Naive B cell (primary cell): ENCODE measurements at places on chromosomes 16 and 17. TPM values are rescaled to one million over a fixed set of nuclear protein-coding genes. Genes with fewer than 3 reads are reported as not detected.
A peak's percentile ranks its signal among the peaks of the same experiment; 100 is the strongest.

GRCh38 chr16:81996664-81997509 lies 14.4 kb downstream of the SDR42E1 start:
- H3K4me1 ChIP-seq: no peaks in the 10 kb centered on the region
- no peak overlapping the region for H3K27ac ChIP-seq
- no peak overlapping the region for H3K4me3 ChIP-seq
- no peaks in the 10 kb centered on the region for H3K27me3 ChIP-seq

DNA sequence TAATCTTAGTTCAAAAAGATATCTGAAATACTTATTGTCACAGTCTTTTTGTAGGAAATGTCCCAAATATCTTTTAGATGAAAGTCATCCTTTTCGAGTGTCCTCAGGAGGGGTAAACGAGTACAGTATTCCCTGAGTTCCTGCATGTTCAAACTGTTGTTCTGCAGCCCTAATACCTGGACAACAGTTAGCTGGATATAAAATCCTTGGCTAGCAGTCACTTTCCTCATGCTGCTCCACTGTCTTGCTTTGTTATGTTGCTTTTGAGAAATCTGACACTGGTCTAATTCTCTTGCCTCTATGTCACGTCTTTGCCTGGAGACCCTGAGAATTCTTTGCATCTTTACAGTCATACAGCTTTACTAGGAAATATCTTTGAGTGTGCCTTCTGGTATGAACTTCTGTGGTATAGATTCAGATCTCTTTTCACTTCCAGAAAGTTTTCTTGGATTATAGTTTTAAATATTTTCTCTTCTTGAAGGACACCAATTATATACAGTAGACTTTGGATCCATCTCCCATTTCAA lies 9.5 kb downstream of the MBTD1 start:
- no peaks in the 10 kb centered on the region for H3K27me3 ChIP-seq
- no peak for DNase-seq
- peaks cover 20% of the 10 kb centered on the region for H3K4me1 ChIP-seq
- H3K36me3 ChIP-seq: peaks cover 15% of the 10 kb centered on the region
- H3K27ac ChIP-seq: peak overlapping the region; percentile 53

DNA sequence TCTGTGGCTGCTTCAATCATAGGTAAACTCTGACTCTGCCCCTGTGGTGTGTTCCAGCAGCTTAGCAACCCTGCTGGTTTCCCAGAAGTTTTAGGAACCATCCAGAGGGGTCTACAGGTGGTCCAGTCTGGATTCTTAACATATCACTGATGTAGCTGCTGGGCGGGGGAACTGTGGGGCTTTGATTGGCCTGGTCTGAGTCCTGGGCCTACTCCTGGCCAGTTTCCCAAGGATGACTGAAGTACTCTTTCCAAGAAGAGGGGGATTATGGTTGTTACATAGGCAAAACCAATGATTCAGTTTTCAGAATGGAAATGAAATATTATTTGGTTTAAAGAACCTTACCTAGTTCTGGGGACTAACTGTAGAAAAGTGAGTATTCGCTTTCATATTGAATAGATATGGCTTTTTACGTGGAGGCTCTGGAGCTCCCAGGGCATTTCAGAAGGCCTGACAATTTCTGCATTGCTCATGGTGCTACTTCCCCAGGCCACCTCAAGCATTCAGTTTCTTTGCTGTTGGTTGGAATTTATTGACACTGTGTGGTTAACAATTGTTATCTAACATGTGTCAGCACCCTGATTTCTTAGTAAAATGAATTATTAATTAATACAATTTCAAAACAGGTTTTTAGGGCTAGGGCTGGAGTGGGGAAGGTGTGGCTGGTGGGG lies 38.4 kb downstream of the EPN2 start:
- H3K27me3 ChIP-seq: peaks cover 21% of the 10 kb centered on the region
- DNase-seq: no peak
- peaks cover 8% of the 10 kb centered on the region for H3K36me3 ChIP-seq

DNA sequence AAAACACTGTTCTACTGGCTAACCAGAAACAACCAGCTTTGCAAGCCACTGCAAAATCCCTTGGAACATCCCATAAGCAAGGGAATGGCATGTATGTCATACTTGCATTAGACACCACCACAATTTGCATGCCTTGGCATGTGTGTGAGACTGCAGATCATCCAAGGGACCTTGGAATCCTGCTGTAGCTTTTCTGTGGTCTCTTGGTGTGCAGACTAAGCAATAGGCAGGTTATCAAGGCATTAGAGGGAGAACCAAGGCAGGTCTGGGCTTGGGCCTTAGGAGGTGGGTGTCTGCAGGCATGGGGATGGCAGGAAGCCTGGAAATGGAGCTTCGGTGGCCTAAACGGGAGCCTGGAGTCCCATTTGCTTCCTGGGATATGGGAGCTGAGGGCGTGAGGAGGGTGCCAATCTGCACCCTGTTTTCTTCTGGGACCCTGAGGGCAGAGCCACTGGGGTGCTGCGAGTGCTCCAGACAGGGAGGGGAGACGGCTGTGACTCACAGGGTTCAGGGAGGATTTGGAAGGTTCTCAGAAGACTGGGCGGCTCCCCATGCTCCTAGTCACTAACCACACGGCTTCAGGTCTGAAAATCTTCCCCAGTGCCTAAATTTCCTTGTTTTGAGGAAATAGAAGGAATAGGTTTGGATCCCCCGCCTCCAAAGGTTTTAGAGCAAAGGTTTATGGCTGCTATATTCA lies 36.6 kb downstream of the FAM20A start:
- H3K36me3 ChIP-seq: no peaks in the 10 kb centered on the region
- H3K27me3 ChIP-seq: peaks cover 25% of the 10 kb centered on the region
- no peak overlapping the region for H3K4me3 ChIP-seq
- no peak for DNase-seq
- H3K4me1 ChIP-seq: no peaks in the 10 kb centered on the region

- no peaks in the 10 kb centered on the region for H3K27me3 ChIP-seq
- no peak overlapping the region for H3K4me3 ChIP-seq
- no peak for DNase-seq
- no peaks in the 10 kb centered on the region for H3K4me1 ChIP-seq
- H3K36me3 ChIP-seq: peaks cover 36% of the 10 kb centered on the region
Measured at GRCh38 chr17:83037084-83037873, 42.1 kb upstream of the METRNL start.

DNA sequence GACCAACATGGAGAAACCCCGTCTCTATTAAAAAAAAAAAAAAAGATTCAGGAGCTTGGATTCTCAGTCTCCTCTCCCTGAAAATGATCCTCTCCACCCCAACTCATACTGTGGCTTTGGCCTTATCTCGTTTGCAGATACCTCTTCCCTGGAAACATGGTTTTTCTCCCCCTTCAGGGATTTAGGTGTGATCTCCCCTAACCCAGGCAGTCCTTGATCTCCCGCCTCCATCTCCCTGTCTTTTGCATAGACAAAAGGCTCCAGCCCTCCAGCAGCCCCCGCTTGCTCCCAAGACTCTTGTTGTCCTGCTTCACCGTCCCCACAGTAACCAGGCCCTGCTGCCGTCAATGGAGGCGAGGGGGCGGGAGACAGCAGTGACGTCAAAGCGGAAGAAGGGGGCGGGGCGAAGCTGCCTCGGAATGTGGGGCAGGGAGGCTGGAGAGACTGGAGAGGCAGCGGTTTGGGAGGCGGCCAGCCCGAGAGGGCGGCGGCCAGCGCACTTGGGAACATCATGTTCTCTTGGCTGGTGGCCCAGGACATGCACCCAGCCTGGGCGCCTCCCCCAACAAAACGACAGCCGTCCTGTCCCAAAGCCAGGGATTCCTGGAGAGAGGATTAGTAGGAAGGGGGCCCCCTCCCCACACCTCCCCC lies 1.9 kb upstream of the PER1 start:
- peak; percentile 87 for DNase-seq
- peaks cover 8% of the 10 kb centered on the region for H3K36me3 ChIP-seq
- no peak overlapping the region for H3K4me3 ChIP-seq
- no peaks in the 10 kb centered on the region for H3K27me3 ChIP-seq
- peaks cover 56% of the 10 kb centered on the region for H3K4me1 ChIP-seq
- H3K27ac ChIP-seq: no peak overlapping the region

DNA sequence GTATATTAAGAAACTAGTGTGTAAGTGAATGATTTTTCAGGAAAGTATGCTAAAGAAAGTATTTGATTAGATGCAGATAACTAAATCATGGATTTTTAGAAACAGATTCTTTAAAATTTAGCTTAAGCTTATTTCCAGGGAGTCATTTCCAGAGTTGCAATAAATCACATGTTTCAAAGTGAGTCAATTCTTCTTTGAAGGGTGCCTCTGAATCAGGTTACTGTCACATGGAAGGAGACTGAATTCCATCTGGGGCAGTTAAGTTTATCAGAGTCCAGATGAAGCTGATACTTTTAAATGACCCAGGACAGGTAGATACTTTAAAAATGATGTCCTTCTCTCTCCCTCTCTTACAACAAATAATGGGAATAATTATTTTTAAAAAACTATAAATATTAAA lies 5.0 kb downstream of the MFSD11 start:
- H3K36me3 ChIP-seq: peaks cover 16% of the 10 kb centered on the region
- H3K4me1 ChIP-seq: peaks cover 14% of the 10 kb centered on the region
- H3K27ac ChIP-seq: no peak overlapping the region
- no peaks in the 10 kb centered on the region for H3K27me3 ChIP-seq
- DNase-seq: no peak
- no peak overlapping the region for H3K4me3 ChIP-seq

DNA sequence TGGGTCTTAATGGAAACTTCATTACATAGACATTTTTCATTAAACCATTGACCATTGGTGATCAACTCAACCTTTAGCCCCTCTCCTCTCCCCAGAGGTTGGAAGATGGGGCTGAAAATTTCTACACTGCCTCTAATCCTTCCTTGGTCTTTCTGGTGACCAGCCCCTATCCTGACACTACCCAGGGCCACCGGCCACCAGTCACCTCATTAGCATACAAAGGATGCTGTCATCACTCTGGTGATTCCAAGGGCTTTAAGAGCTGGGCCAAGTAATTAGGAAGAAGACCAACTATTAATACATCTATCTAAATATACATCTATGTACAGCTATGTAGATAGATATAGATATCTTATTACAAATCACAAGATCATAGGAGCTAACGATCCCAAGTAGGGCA lies 111.2 kb upstream of the IRX6 start:
- no peak overlapping the region for H3K27ac ChIP-seq
- no peak overlapping the region for H3K4me3 ChIP-seq
- no peak for DNase-seq

- H3K4me3 ChIP-seq: no peak overlapping the region
- DNase-seq: no peak
- no peaks in the 10 kb centered on the region for H3K4me1 ChIP-seq
Measured at GRCh38 chr17:953767-954166, 25.8 kb downstream of the NXN start.

- no peaks in the 10 kb centered on the region for H3K27me3 ChIP-seq
- H3K36me3 ChIP-seq: peaks cover 5% of the 10 kb centered on the region
- no peak overlapping the region for H3K27ac ChIP-seq
- no peak overlapping the region for H3K4me3 ChIP-seq
Measured at GRCh38 chr16:70331091-70331490, 15.6 kb upstream of the DDX19A start.

RHBDL3 gene
- polyA plus RNA-seq: not detected

TUBB3 gene
- polyA plus RNA-seq: 8.2 TPM

DNA sequence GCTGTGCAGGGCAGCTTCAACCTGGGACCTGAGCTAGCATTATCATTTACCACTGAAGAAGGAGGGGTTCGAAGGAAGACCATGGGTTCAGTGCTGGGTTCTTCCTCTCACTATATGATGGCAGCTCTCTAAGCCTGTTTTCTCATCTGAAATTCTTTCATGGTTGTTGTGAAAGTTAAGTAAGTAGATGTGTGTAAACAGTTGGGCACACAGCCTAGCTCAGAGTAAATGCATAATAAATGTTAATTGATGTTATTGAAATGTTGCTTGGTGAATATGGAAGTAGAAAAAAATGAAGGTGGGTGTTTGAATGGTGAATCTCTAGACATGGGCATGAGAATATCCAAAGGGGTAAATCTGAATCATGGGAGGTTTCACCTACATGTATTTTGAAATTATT lies 9.1 kb downstream of the CEP95 start:
- peak overlapping the region; percentile 40 for H3K27ac ChIP-seq
- H3K27me3 ChIP-seq: no peaks in the 10 kb centered on the region
- no peak overlapping the region for H3K4me3 ChIP-seq
- no peak for DNase-seq
- H3K36me3 ChIP-seq: no peaks in the 10 kb centered on the region

- DNase-seq: no peak
- no peaks in the 10 kb centered on the region for H3K27me3 ChIP-seq
- peaks cover 26% of the 10 kb centered on the region for H3K36me3 ChIP-seq
- H3K4me1 ChIP-seq: no peaks in the 10 kb centered on the region
- no peak overlapping the region for H3K27ac ChIP-seq
Measured at GRCh38 chr17:1847191-1847590, 17.4 kb downstream of the RPA1 start.

IRF8 gene
- polyA plus RNA-seq: 712 TPM
